Stimulated activated CD8-positive, alpha-beta memory T cell treated with anti-CD3 and anti-CD28 coated beads, Interleukin-4, amount 100 ng/mL, for 4 hours (primary cell): ENCODE measurements at places on chromosomes 7 and 10.

GRCh38 chr7:106901828-106902441, 36.9 kb downstream of the PIK3CG start:
- no peak for DNase-seq

DNA sequence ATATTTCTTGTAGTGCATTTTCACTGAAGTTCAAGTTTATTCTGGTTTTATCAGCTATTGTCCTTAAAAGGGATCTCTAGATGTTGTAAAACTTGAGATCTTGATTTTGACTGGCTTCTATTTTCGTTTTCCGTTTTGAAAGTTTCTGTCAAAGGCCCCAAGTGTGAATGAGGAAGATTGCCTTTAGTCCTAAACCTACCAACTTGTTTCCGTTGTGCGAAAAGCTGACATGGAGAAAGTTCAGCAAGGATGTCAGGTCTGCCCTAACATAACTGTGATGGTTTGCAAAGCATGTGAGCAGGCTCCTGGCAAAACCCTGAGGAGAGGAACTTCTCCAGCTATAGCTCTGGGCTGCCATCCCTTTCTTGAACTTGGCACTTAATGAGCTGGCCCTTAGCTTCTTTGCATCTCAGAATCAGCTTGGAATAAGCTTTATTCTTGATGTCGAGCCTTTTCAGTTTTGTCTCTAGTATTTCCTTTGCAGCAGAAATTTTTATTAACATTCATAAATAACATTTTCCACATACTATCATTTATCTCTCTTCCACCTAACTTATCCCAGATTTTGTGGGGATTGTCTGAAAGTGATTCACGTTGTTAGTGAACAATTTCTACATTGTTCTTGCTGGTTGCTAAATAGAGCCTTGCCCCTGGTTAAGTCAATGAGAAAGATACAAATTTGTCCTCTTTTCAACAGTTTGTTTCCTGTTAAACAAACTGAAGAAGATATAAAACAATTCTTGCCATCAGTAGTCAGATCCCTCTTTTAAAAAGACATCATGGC, 559.4 kb downstream of the SUGCT start:
- no peak for DNase-seq

DNA sequence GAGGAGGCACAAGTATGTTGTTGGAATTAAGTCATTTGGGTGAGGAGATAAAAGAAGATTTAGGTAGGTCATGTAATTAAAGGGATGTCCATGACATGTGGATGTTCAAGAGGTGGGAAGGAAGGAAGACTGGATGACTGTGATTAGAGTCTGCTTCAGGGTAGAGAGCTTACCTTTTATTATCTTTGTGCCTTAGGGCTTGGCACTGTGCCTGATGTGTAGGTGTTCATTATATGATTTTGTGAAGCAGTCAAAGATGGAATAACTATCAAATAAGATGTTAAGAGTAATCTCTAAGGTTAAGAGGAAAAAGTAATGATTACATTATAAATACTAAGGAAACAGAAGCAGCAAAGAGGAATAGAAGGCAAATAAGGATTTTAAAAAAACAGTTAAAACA, 97.8 kb downstream of the CDK14 start:
- no peak for DNase-seq

DNA sequence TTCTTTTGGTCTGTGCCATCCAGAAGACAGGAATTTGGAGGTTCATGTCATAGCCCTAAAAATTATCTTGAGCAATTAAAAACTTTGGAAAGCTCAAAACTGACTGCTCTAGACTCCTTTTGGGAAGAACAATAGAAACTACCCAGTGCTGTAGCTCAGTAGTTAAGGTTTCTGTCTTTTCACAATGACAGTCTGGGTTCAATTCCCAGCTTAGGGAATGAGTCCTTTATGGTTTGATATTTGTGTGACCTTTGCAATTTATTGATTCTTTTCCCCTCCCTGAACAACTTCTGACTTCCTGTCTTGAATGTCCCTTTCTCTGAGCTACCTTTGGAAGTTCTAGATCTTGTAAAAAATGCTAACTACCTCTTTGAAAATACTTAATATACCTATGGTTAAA, 603.3 kb upstream of the IGFBP3 start:
- DNase-seq: no peak

DNA sequence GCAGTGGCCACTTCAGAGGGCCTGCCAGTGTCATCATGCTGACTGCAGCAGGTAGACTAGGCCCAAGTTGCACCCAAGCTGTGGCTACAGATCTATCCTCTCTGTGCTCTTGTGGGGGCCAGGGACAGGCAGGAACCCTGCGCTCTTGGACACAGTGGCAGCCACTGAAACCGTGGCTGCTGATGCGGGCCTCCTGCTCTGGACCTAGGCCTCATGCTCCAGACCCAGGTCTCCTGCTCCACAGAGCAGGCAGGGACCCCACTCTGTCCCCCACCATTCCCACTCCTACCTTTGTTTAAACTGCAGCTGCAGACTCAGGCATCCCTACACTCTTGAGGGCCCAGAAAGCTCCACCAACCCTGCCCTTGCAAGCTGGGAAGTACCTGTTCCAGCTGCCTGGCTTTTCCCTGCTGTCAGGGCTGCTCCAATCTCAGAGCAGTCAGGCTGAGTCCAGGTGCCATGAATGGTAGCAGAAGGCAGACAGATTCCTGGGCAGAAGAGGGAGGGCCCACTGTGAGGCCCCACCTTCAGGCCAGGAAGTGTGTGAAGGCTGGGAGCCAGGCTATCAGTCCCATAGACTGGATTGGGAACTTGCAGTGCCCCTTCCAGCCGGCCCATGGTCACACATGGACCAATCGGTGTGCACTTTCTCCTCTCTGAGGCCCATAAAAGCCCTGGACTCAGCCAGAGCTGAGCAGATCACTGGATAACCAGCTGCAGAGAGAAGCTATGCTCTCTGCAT, 634.0 kb upstream of the SEMA3D start:
- no peak for DNase-seq
